Myometrial cell (primary cell): ENCODE measurements at places on chromosomes 16 and 17. TPM values are rescaled to one million over a fixed set of nuclear protein-coding genes. Genes with fewer than 3 reads are reported as not detected.

OR3A3 gene
- not detected in 2 replicates for total RNA-seq

CCDC92B gene
- total RNA-seq, result not detected in 2 replicates

PIK3R5 gene
- not detected in 2 replicates for total RNA-seq

WNT9B gene
- total RNA-seq, result not detected in 2 replicates

TUBB3 gene
- 365 and 394 TPM in 2 replicates for total RNA-seq

HSPB9 gene
- total RNA-seq, result not detected in 2 replicates
